ENCODE measurements at places on chromosomes 16 and 17.

DNA sequence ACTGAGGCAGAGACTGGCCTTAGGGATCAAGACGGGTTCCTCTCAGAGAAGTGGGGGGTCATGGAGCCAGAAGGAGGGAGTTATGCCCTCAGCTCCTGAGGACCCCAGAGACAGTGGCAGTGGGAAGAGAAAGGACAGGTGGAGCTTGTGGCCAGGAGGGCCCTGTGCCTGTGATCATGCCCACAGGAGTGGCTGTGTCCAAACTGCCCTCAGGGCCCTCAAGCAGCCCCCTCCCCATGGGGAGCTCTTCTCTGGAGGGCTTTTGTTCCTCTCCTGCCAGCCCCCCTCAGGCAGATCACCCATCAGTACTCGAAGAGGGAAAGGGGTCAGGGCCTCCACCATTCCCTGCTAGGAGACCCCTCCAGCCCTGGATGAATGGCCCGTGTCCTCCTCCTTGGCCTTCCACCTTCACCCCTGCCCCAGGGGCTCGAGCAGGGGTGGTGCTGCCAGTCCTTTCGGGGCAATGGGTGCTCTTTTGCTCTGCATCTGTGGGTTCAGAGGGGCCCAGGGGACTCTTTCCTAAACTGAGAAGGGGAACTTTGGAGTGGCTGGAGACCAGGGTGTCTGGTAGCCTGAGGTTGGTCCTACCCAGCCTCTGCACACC lies 52.7 kb downstream of the BEAN1 start:
- DNase-seq: no peak

- DNase-seq: no peak
Observed at GRCh38 chr17:68381076-68381900, 76.0 kb downstream of the WIPI1 start.

DNA sequence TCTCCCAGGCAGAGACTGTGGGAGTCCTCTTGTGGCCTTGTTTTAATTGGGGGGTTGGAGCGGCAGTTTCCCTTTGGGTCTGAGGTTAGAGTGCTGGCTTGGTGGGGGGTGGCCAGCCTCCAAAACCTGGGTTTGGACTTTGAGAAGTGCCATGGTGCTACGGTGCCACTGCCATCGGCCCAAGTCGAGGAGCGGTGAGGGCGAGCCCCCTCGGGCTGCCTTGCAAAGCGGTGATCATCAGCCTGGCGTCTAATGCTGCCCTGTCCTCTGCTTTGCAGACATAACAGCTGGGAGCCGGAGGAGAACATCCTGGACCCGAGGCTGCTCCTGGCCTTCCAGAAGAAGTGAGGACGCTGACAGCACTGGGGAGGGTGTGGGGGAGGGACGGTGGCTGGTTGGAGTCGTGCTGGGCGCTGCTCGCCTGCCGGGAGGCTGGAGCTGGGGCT lies 1.2 kb downstream of the CBX2 start:
- DNase-seq: no peak

GRCh38 chr16:65661558-65661957 lies 539.7 kb upstream of the CDH11 start:
- no peak for DNase-seq
